ENCODE measurements at places on chromosomes 3 and 15. TPM values are rescaled to one million over a fixed set of nuclear protein-coding genes. Genes with fewer than 3 reads are reported as not detected.

DNA sequence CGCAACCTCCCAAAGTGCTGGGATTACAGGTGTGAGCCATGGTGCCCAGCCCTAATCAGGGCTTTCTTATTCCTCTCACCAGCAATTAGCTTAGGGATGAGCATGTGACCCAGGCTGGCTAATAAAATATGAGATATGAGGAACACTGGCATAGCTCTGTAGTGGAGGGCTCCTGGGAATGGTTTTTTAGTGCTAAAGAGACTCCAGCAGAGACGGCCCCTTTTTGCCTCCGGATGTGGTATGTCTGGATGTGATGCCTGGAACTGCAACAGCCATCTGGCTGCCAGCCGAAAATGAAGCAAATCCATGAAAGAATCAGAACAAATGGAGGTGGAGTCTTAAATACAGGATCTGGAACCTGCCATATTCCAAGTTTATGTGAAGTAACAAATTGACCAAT, 69.1 kb upstream of the MAGI1 start:
- no peaks in the 10 kb centered on the region for H3K27me3 ChIP-seq
- peaks cover 29% of the 10 kb centered on the region for H3K4me1 ChIP-seq

DNA sequence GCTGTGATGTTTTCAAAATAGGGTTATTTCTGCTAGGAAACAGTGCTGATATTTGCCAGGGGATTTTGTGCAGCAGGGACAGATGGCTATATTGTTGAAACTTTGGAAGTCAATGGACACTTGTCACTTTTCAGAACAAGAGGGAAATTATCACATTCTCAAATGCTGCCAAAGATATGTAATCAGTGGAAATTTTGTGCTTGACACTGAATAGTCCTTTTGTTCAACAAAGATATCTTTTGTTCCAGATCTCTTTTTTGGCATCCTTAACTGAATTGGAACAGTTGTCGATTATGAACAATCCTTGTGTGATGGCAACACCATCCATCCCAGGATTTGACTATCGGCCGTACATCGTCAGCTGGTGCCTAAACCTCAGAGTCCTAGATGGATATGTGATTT, 7.8 kb downstream of the CEP97 start:
- H3K4me3 ChIP-seq = no peak overlapping the region
- H3K36me3 ChIP-seq = peaks cover 56% of the 10 kb centered on the region
- H3K4me1 ChIP-seq = no peaks in the 10 kb centered on the region
- H3K27ac ChIP-seq = no peak overlapping the region
- H3K27me3 ChIP-seq = no peaks in the 10 kb centered on the region

The NCKIPSD gene
- 20.8 TPM for total RNA-seq

The COL8A1 gene
- total RNA-seq = 85.7 TPM
